ENCODE measurements at places on chromosomes 7 and 10.
A peak's percentile ranks its signal among the peaks of the same experiment; 100 is the strongest.

DNA sequence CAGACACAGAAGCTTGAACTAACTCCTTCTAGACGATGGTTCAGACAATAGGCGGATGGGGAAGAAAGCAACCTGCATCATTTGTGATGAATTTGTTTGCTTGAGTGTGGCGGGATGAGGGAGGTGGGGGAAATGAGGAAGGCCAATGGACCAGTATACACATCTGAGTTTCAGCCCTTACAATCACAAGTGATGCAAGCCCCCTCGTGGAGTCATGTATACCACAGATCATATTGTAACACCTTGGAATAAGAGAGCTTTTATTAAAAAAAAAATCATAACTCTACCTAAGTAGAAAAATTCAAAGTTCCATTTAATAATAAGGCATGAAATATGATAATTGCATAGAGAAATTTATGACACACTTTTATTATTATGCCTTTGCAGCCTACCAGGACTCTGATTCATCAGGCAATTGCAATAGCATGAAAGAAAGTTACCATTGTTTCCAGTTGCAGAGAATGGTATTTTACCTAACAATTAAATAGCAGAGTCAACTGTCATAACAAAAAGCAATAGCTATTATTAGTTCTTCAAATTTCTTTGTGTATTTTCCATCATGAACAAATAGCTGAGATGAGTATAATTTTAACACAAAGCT, 230.2 kb upstream of the AKR1E2 start:
- no peak for DNase-seq

GRCh38 chr10:6114299-6114698, 25.5 kb downstream of the RBM17 start:
- DNase-seq, result no peak

DNA sequence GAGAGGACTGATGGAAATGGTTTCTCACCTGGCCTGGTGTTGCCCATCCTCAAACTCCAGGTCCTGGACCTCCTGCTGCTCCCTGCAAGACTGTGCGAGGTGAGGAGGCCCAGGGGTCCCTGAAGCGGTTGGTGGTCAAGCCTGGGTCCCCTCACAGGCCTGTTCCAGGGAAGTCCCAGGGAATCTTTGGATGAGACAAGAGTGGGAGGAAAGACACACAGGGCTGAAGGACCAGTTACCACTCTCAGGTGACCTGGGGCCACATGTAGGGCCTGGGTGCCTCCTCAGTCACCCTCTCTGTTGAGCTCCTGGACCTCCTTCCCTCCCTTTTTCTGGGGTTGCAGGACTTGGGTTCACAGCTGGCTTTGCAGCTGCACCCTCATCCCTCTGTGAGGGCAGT, 42.6 kb upstream of the CXCL12 start:
- no peak for DNase-seq

DNA sequence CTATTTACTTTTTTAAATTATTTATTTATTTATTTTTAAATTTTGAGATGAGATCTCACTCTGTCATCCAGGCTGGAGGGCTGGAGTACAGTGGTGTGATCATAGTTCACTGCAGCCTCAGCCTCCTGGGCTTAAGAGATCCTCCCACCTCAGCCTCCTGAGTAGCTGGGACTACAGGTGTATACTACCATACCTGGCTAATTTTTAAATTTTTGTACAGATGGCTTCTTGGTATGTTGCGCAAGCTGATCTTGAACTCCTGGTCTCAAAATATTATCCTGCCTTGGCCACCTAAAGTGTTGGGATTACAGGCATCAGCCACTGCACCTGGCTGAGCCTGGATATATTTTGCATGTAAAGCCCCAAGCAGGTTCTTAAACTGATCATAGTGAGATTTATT, 7.6 kb downstream of the CHST12 start:
- no peak for DNase-seq

GRCh38 chr7:86647385-86648094, 3.8 kb downstream of the GRM3 start:
- DNase-seq, result no peak

DNA sequence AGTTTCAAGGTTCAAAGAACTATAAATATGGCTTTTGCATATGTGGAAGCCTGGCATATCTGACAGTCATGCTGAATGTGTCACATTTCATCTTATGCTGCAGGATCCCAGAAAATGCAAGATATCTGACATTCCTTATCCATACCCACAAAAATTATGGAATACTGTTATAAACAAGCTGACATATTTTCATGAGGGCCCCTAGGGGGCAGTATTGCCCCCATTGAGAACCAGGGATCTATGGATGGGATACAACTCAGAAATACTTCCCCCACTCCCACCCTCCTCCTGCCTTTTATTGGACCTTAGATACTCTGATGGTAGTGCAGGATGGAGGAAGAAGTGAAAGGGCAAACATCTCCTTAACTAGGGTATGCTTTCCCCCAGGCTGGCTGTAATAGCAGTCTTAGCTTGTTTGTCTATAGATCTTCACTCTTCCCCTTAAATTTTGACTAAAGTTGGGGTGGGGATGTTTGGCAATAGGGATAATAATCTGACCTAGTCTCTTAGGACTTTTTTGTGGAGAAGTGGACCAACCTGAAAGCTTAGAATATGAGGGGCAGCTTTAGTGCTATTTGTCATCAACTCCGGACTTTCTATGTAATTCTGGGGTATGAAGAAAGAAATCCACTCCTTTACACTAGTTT, 3.5 kb upstream of the GNGT1 start:
- no peak for DNase-seq

DNA sequence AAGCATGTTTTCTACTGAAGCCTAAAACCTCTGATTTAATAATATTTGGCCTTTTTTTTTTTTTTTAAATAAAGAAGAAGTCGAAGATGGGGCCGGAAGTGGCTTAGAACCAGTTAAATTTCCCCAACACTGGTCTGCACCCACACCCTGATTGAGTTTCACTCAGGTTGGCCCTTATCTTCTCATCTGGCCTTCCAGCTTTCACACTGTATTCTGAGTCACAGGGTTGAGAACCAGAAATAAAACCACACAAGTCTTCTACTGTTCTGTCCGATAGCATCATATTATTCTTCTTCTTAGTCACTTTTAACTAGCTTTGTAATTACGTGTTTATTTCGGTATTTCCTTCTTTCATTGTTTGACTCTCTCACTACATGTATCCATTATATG, 9.9 kb downstream of the ZNF365 start:
- DNase-seq, result peak; percentile 71

GRCh38 chr10:122029499-122030199, 40.7 kb downstream of the TACC2 start:
- DNase-seq, result no peak

DNA sequence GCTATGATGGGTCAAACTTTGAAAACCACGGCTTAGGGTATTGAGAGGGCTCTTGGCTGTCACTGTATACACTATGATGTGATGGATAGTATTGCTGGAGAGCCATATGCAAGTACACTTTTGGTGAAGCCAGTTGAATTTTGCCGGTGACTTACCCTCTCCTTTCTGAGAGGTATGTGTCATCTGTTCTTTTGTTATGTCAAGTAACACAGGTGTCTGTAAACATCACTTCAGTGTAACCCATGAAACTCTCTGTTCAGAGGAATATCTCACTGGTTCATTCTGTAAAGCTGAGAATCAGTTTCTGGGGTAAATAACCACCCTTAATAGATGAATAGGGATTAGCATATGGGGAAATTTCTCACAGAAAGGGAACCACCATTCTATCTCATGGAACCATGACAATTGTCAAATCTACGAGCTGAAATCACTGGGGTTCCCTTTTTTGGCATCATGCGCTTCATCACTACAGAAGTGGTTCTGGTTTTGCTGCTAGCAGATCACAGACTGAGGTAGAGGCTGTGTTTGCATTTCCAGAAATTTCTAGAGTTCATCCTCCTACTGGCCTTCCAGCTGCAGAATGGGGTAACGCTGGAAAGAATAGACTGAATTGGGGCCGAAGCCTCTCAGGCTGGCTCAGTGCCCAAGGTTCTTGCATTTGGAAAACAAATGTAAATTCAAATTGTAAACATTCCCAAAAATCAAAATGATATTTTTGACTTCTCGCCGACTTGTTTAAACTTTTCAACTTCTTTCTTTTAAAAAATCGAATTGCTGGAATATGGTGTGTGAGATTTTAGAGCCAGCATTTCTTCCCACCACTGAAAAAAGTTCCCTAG, 83.3 kb upstream of the CREB5 start:
- DNase-seq, result no peak

GRCh38 chr7:13151978-13152377, 464.5 kb downstream of the ARL4A start:
- no peak for DNase-seq

DNA sequence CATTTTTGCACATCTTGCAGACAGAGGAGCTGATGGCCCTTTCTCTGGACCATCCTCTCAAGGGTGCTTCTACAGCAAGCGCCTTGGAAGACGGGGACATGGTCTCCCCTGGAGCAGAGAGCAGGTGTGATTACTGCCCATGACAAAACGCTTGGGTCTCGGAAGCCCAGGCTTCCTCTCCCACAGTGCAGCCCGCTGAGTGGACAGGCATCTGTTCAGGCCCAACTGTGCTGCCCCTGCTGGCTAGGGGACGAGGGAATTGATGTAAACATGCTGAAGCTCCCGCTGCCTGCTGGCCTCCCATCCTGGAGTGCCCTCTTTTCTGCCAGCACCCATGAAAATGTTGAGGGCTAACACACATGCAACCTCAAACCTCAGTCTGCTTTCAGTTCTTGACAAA, 14.3 kb downstream of the IL15RA start:
- no peak for DNase-seq

- DNase-seq, result no peak
These were observed 11.4 kb upstream of the FAS start for GRCh38 chr10:88979153-88979562.

- no peak for DNase-seq
These were observed 56.3 kb downstream of the COL28A1 start for GRCh38 chr7:7479275-7479805.

Data from central memory CD4-positive, alpha-beta T cell (primary cell).